ENCODE measurements at places on chromosomes 4 and X.

- DNase-seq: no peak
Measured at GRCh38 chrX:15838017-15838416, 16.6 kb downstream of the AP1S2 start.

- no peak for DNase-seq
Measured at GRCh38 chrX:48934581-48935300, 15.9 kb upstream of the PIM2 start.

- no peak for DNase-seq
Measured at GRCh38 chrX:103431316-103431715, 55.0 kb downstream of the BEX3 start.

DNA sequence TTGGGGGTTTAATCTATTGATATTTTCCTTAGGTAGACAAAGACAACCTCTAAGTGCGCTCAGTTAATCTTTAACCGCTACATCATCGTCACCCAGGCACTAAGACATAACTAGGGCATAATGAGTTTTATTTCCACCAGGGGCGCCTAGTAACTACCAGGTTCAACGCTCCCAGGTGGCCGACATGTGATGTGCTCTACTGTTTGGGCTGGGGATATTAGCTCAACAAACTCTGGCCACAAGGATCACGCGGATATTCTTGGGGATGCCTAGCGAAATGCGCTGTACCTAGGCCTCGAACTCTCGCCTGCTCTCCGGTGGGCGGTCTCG, 915 bp upstream of the RAB33B start:
- no peak for DNase-seq

DNA sequence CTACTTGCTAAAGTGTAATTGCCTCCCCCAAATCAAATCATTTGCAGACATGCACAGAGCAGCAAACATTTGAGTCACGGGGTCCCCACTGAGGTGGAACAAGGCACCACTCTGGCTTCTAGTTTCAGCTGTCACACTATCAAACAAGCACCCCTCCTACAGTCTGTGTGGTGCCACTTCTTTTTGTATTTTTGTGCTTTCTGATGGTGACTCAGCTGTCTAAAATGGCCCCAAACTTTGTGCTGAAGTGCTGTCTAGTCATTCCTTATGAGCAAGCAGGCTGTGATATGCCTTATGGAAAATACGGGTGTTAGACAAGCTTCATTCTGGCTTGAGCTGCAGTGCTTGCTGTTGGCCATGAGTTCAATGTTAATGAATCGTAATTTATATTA, 15.4 kb downstream of the IGFBP7 start:
- no peak for DNase-seq

- DNase-seq: no peak
Measured at GRCh38 chr4:183831683-183832082, 73.4 kb upstream of the STOX2 start.

DNA sequence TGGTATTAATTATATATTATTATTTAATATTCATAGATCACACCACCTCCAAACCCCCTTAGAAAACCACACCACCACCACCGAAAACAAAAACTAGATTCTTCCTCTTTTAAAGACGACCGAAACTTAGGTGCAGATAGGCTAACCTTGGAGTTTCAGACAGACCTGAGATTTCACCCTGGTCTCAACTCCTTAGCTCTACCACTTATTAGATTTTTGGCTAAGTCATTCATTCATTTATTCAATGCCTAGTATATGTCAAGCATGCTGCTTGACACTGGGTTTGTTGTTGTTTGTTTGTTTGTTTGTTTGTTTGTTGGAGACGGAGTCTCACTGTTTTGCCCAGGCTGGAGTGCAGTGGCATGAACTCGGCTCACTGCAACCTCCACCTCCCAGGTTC, 9.5 kb upstream of the BMP2K start:
- no peak for DNase-seq

DNA sequence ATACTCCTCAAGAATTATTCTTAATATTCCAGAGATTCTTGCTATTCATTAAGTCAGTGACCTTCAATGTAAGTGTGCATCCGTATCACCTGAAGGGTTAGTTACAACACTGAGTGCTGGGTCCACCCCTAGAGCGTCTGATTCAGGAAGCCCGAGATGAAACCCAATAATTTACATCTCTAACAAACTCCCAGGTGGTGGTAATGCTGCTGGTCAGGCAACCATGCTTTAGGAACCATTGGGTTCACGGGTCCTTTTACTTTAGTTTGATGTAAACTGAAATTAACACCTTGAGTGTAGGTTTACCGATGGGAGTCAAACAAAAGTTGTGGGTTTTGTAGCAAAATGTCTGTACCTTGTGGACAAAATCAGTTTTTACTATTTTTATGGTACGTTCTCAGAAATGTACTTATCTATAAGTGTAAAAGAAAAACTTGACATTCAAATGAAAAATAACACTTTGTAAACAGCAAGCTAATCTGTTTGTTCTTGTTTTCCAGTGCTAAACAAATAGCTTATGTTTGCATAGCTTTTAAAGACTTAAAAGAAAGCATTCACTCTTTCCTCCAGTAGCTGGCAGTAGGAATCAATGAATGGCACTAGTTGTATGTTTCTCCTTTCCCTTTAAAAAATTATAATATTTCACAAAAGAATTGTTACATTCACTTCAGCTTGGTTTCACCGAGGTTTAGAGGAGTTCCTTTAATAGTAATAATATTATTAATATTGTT, 32.7 kb downstream of the ACE2 start:
- no peak for DNase-seq

DNA sequence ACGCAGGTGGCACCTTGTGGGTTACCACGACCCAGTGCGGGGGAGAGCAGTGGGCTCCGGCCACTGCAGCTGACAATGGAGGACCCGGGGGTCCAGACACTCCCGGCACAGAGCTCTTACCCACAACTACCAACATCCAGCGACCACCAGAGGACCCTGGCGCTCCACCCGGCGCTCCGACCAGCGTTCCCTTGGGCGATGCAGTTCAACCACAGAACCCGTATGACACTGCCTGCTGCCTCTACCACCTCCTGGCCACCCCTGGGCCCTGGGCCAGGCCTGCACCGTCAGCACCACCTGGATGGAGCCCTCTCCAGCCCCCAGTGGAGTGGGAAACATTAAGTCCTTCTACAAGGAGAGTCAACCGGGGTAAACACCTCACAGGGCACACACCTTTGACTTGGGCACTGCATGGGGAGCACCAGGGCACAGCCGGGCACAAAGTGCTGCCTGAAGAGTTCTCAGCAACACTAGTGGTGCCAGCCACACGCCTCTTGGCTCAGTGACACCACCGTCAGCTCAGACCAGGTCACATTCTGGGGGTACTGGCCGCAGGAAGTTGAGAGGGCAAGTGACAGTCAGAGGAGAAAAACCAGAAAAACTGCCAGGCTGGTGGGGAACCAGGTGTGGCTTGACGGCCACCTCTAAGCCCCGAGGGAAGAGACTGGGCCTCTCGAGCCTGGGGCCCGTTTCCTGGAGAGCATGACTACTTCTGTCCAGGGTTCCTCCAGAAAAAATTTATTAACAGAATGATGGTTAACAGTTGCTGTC, 2.6 kb downstream of the CTBP1 start:
- no peak for DNase-seq

DNA sequence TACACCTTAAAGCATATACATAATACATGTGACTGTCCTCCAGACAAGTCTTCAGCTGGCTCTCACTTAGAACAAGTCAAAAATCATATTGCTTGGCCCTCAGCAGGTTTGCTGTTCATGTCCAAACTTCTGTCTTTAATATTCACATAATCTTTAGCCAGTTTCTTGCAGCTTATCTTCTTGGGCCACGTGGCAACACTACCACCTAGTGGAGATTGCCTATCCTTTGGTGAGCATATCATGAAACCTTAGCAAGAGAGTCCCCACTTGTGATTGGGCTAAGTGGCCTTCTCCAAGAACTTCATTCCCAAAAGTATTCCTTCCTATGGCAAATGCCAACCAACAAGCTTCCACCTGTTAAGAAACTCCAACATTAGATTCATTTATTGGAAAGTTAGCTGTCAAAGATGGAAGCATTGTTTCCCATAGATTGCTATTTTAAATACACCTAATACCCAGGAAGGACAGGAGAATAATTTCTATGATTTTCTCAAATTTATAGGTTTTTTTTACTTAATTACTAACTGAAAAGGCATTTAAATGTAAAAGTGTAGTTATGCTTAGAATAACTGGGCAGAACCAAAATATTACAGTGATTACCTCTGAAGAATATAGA, 231.9 kb upstream of the INTU start:
- peak; percentile 57 for DNase-seq

- no peak for DNase-seq
Measured at GRCh38 chrX:75156531-75156945, 455 bp upstream of the ABCB7 start.

- no peak for DNase-seq
Measured at GRCh38 chrX:77167993-77168392, 279.2 kb upstream of the FGF16 start.

GRCh38 chr4:181645489-181645888, 597.7 kb upstream of the TENM3 start:
- DNase-seq: no peak

DNA sequence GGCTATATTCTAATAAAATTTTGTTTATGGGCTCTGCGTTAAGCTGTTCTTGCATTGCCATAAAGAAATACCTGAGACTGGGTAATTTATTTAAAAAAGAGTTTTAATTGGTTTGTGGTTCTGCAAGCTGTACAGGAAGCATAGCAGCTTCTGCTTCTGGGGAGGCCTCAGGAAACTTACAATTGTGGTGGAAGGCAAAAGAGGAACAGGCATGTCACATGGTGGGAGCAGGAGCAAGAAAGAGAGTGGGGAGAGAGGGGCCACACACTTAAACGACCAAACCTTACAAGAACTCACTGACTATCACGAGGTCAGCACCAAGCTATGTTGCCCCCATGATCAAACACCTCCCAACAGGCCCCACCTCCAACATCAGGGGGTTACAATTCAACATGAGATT, 74.0 kb downstream of the FHDC1 start:
- DNase-seq: no peak

DNA sequence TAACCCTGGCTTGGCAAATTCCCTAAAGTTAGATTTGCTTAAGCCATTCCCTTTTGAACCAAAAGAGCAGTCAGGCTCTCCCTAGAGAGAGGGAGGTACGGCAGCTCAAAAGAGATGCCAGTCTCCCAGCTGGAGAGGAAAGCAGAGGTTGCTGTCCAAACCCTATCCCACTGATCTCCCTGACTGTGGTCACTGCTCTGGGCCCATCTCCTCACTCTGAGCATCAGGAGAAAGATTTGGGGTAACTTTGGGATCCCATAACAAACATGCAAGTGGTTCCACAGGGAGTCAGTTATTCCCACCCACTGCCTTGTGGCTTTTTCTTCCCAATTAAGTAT, 17.1 kb downstream of the ACSL1 start:
- DNase-seq: no peak

GRCh38 chr4:56803471-56803870, 18.0 kb downstream of the SPINK2 start:
- no peak for DNase-seq

DNA sequence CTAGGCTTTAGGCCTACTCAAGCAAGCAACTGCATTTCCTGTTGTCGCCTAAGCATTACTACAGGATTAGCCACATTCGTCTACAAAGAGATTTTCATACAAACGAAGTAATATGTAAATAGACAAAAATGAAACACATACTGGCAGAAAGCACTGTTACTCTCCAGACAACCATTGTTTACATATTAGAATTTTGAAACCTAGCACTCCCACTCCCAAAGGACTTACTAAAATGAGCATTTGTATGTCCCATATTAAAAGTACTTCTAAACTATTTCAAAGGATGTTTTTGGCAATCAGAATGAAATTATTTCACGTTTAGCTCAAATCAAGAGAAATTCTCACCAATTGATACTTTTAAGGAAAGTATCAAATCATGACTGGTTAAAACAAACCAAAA, 570.8 kb downstream of the PRR32 start:
- DNase-seq: no peak

DNA sequence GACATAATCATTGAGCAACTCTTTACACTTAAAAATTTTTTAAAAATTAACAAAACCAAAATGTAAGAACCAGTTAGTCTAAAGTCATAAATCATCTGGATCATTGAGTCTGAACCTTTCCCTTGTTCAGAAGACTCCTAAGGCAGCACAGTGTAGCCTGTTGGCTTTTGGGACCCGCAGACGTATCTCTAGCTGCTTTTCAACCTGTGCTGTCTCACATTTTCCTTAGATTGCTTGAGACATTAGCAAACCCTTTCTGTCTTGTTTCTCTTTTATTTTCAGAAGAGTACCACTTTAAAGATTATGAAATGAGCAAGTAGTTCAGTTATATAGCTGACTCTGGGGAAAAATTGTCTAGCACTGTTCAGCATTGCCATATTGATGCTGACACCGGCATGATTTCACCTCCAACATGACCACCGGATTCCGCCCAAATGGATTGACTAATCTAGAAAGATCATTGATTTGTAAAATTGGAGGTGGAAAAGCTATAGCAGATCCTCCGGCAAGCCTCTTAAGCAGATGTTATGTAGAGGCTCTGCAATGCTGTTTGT, 8.9 kb downstream of the TCEANC start:
- DNase-seq: no peak

DNA sequence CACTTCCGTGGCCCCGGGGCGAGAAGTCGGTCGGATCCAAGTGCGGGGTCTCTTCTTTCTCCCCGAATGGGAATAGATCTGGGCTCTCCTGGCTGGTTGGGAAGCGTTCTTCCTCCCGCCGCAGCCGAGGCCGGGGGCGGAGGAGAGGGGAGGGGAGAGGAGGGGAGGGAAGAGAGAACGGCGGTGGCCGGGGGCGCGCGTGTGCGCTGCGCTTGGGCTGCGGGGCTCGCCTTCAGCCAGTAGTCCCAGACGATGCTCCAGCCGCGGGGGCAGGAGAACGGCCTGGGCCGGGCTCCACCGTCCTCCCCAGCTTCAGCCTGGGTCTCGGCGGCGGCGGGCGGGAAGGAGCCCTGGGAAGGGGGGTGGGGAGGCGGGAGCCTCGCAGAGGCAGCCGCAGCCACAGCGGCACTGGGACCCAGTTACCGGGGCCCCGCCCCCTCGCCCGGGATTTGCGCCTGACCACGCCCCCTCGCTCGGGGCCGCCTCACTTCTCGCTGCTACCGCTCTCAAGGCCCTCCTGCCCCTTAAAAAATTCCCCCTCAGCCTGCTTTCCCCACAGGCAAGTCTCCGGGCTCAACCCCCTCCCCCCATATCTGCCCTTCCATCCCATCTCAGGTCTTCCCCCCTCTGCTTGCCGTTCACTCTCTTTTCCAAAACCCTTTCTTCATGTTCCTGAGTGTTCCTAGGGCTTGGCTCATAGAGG, at the start of gene FGD1:
Gene FGD1, minus strand, starts transcription at position 421 of the 703 bp plus-strand sequence. CDS start 802 bp downstream, outside the sequence.
- DNase-seq: peak; percentile 67

DNA sequence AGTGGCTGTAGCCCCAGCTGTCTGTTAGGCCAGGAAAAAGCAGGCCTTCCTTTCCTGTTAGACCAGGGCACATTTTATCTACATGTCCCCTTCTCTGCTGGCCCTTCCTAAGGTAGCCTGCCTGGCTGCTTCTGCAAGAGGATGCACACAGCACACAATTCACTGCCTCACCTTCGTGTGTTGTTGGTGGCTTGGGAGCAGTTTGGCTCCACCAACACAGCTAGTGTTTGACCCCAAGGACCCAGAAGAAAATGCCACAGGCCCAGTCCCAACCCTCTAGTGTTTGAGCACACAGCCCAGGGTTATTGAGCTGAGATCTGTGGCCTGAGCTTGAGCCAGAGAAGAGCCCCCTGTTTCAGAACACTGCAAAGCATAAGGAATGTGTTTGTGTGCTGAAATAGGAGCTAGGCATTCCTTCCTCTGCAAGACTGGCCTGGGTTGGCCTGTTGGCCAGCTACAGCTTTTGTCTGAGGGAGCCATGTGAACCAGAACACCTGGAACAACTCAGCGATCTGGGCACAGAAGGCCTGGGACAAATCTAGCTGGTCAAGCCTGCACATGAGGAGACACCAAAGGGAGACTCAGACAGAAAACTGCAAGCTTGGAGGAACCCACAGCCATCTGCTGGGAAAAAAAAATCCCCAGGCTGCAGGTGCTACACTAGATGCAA, 26.4 kb downstream of the MAGEE1 start:
- no peak for DNase-seq

All from activated CD8-positive, alpha-beta memory T cell treated with anti-CD3 and anti-CD28 coated beads, Interleukin-2, amount 50 U/mL, for 48 hours (primary cell).